ENCODE measurements at places on chromosomes 12 and 14.

- DNase-seq, result no peak
These were observed 37.1 kb downstream of the HSD17B6 start for GRCh38 chr12:56800221-56800620.

DNA sequence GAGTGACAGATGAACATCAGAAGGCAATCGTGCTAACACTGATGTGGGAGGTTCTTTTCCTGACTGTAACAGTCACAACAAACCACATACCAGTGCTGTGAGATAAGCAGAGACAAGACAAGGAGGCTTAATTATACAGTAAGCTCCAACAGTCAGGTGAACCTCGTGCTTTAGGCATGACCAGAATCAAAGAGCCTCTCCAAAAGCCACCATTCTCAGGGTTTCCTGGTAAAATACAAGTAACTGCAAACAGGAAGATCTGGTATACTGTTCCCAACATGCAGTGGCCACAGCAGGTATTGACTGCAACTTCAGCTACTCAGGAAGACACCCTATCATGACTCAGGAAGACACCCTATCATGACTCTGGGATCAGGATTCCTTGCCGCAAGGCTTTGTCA is 47.3 kb upstream of the GTF2A1 start:
- DNase-seq, result peak; percentile 82

DNA sequence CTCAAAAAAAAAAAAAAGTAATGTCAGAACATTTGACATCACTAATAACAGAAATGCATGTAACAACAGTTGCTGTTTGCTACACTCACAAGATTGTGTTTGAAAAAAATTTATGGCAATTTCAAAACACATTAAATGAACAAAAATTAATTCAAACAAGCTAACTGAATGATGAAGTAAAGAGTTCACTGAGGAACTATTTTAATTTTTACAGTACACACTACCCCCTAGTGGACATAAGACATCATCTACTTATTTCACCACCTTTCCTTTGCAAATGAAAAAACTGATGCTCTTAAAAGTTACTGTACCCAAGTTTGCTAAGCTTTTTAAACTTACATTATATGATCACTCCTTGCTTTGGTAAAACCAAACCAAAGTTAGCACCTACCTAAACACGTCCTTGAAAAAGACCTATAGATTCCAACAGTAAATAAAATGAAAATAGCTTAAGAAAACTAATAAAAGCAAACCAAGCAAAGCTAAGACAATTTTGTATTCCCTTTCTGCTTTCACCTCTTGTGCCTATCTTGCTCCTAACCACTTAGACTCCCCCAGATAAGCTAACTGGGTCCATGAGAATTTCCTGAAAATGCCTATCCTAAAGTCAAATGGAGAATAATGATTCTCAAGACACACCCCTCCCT is 22.2 kb downstream of the UBE2N start:
- DNase-seq, result peak; percentile 85

GRCh38 chr14:64465191-64465822 is at the start of gene AKAP5:
Gene AKAP5 (plus strand): TSS chr14:64465499. CDS start chr14:64468395, 2,896 bp downstream.
- DNase-seq, result no peak

- no peak for DNase-seq
These were observed 14.0 kb downstream of the PGAM5 start for GRCh38 chr12:132724506-132725241.
